ENCODE measurements at places on chromosomes 13 and 19. TPM values are rescaled to one million over a fixed set of nuclear protein-coding genes. Genes with fewer than 3 reads are reported as not detected.

DNA sequence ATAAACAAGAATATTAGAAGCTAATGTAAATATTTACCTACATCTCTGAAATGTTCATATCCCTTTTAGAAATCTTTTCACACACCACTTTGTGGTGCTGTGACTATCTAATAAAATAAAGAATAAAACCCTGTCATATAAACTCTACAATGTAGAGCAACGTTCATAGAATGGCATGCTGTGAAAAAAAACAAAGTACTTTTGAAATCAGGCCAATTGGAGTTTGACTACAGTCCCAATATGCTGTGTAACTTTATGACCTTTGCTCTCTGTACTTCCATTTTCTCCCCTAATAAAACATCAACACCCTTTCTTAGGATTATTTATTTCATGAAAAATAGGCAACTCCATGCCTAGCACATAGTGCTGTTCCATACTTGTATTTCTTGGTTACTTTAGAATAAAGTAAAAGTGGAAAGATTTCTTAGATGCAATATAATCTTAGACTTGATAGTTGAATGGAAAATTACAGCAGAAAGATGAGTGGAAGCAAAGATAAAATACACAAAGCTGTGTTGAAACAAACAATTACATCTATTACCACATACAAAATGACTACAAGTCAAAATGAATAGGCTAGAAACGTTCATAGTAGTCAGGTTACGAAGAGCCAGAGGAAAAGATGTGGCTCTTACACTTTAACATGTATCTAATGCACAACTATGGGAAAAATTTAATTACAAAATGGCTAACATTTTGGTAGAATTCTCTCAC is 613.2 kb upstream of the SLITRK5 start:
- H3K27me3 ChIP-seq, result no peaks in the 10 kb centered on the region
- no peaks in the 10 kb centered on the region for H3K36me3 ChIP-seq
- H3K4me1 ChIP-seq, result no peaks in the 10 kb centered on the region
- H3K4me3 ChIP-seq, result no peak overlapping the region
- DNase-seq, result no peak

GRCh38 chr19:19185853-19186740 is 5.9 kb downstream of the BORCS8 start:
- no peak overlapping the region for H3K4me3 ChIP-seq
- DNase-seq, result peak; percentile 38
- no peak overlapping the region for H3K27ac ChIP-seq
- H3K4me1 ChIP-seq, result peaks cover 8% of the 10 kb centered on the region

Gene NRTN
- 32.9 TPM for total RNA-seq

Gene TMC4
- total RNA-seq, result 0.11 TPM
